Activated CD4-positive, alpha-beta T cell treated with anti-CD3 and anti-CD28 coated beads, Interleukin-2, Interleukin-6, amounts not matched to agents 100 ng/mL and 50 ng/mL, durations not matched to agents 16 hours and 8 hours (primary cell): ENCODE measurements at places on chromosomes 1 and 21.

DNA sequence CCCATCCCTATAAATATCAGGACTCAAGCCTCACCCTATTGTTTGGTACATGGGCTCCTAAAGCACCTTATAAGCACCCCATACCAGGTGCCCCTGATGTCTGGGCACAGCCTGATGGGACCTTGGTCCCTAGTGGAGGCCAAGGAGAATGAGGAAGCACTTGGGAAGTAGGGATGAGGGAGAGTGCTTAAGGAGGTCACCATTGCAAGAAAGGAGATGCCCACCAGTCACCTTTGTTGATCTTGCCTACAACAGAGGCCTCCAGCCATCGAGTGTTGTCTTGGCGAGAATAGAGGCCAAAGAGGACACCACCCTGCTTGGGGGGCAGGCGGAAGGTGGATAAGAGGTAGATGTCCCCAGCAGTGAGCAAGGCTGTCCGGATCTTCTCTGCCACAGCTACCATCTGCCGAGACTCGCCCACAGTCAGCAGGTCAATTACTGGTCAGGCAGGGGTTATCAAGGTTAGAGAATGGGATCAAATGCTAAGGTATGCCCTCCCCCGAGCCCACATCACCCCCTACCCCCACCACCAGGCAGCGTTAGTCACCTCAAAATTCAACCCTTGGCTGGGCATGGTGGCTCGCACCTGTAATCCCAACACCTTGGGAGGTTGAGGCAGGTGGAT lies 1.6 kb downstream of the THBS3 start:
- no peak for DNase-seq

- no peak for DNase-seq
Measured at GRCh38 chr1:186026946-186027345, 292.8 kb downstream of the HMCN1 start.

- DNase-seq, result no peak
Measured at GRCh38 chr1:118911571-118911970, 76.6 kb downstream of the TBX15 start.

GRCh38 chr1:205492774-205493173 lies 11.7 kb upstream of the CDK18 start:
- no peak for DNase-seq

DNA sequence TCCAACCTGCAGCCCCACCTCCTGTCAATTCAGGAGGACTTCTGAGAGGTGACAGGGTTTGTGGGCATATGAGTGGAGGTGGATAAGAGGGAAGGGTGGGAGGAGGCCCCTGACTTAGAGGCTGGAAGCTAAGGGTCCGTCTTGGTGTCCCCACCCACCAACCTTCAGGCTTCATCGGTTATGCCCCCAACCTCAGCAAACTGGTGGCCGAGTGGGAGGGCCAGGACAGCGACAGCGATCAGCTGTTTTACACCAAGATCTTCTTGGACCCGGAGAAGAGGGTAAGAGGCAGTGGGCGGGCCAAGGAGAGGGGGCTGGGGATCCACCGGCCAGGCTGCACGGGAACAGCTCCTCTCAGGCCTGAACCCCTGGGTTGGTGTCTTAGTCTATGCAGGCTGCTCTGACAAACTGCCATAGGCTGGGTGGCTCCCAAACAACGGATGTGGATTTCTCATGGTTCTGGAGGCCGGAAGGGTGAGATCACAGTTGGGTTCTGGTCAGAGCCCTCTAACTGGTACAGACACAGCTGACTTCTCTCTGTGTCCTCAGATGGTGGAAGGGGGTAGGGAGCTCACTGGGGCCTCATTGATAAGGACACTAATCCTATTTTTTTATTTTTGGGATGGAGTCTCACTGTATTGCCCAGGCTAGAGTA lies 18.1 kb downstream of the PLOD1 start:
- no peak for DNase-seq

- no peak for DNase-seq
Measured at GRCh38 chr1:225448146-225448805, 20.4 kb upstream of the LBR start.

DNA sequence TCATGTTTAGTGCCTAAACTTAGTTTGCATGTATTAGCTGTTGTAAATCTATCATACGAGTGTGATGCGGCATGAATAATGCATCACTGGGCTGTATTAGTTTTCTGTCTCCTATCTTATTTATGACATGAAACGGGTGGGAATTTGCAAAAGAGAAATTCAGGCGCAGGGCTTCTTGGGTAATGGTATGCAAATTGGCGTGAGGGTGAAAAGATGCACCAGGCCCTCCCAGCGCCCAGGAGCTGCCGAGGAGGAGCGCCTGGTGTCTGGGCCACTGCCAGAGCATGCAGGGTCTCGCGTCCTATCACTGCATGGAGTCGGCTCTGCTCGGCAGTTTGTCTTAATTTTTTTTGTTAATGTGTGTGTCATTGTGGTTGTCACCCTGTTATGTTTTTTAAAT lies 82.9 kb upstream of the ACTL8 start:
- DNase-seq, result no peak

DNA sequence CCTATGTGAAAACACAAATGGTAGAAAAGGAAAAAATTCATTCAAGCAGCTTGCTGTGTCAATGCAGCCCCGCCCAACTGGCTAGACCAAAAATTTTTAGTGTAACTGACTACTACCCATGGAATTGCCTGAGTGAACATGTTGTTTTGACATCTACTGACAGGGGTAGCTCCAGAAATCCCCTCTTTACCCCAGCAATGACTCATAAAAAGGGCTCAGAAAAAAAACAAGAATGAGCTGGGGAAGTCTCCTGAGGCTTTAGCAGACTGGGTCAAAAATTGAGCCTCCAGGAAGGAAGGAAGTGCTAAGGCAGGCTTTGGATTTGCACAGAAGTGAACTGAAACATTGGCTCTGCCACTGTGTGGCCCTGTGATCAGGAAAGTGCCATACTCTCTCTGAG lies 24.4 kb upstream of the FGGY start:
- peak; percentile 20 for DNase-seq

DNA sequence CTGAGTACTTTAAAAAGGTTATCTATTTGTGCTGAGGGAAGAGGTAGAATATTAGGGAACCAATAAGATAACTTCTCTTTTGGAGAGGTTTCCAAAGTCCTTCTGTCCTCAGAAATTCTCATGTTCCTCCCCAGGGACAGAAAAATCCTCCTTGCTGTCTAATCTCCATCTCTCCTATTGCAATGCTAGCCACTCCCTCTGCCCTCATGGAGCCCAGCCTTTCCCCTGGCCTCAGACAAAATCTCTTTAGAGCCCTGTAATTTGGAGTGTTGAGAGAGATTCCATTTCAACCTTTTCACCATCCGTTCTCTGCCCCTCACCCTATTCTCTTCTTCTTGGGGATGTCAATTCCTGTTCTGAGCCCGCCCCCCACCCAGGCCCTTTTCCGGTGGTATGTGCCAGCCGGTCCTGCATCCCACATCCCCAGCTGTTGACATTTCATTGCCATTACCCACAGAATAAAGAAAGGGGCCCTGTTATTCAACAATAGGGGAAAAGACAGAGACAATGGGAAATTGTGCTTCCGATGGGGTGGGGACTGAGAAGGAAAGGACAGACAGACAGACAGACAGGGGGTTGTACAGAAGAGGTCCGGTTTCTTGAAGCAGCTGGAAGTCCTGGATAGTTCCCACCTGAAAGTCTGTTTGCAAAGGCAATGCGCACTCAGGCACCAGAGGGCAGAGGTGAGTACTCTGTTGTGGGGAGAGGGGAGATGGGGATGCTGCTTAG lies at the start of gene HAPLN2:
Gene HAPLN2, plus strand, starts transcription at position 563 of the 729 bp plus-strand sequence. CDS start 4,076 bp downstream, outside the sequence.
- DNase-seq, result peak; percentile 29

DNA sequence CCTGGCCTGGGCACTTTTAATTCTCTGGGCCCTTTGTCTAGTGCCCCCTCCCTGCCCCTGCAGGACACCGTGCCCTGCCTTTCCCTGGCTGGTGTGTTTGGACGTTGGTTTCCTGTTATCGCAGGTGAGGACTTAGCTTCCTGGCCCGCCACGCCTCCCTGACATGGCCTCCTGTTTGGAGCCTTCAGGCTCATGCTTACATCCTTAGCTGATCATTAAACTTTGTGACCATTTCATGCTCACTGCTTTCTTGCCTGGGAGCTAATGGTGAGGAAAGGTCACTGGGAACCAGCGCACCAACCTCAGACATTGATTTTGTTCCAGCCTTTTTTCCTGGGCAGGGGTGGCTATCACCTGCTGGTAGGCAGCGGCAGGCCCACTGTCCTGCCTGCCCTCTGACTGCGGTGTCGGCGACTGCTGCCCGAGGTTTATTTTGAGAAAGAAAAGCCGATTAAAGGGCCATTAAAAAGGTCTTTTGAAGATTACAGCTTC lies 3.7 kb downstream of the PFKL start:
- DNase-seq, result no peak

- DNase-seq, result no peak
Measured at GRCh38 chr1:100076319-100076718, 56.4 kb downstream of the SASS6 start.

GRCh38 chr1:5599541-5599940 lies 392.7 kb downstream of the NPHP4 start:
- DNase-seq, result no peak
